ENCODE measurements at places on chromosomes 4 and X.

DNA sequence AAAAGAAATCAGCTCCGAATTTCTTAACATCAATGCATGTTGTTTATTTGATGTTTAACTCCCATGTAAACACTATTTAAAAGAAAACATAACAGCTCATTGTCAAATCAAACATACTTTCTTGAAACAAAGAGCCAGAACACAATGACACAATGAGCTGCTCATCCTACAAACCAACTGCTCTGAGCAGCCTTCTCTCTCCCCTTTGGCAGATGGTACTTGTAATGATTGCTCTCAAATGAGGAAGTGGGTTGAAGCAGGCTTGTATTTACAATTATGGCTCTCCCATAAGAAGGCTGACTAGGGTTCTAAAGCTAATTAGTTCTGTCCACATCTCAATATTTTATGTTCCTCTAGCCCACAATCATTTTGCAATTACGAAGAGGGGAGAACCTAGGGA, 637.8 kb upstream of the ADGRL3 start:
- no peak for DNase-seq

GRCh38 chrX:12439416-12439815, 301.1 kb downstream of the FRMPD4 start:
- no peak for DNase-seq

DNA sequence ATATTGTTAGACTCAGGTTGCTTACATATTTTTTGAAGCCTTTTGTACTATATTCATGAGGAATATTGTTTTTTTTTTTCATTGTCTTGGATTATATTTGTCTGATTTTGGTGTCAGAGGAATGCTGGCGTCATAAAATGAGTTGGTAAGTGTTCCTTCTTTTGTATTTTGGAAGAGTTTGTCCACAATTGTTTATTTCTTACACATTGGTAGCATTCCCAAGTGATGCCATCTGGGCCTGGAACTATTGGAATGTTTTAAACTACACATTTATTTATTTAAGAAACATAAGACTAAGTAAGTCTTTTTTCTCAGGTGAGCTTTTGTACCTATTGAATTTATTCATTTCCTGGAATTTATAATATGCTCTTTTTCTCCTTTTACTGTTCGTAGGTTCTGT, 107.6 kb downstream of the LARP1B start:
- no peak for DNase-seq

GRCh38 chr4:134533068-134533467, 331.5 kb upstream of the PABPC4L start:
- no peak for DNase-seq

DNA sequence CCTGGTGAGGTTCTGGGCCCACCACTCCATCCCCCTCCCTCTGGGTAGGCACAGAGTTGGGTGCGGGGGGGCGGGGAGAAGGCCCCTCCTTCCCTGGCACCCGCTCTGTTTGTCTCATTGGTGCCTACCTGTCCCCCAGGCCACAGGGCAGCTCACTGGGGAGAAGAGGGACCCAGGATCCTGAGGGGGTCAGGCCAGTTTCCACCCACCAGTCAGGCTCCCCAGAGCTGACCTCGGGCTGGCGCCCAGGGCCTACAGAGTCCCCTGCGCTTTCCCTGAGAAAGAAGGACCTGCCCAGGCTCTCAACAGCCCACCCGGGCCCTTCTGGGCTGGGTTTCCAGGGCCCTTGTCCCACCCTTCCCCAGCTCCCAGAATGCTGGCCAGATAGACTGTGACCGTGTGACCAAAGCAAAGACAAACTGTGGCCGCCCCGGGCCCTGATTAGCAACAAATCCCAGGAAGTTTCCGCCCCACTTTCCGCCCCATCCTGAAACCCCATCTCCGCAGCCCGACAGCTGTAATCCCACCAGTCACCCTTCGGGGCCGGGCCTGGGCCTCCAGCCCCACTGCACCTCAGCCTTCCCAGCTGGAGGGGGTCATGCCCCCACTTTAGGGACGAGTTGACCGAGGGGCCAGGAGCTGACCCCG, 33.8 kb upstream of the FGFR3 start:
- DNase-seq, result peak; percentile 32

DNA sequence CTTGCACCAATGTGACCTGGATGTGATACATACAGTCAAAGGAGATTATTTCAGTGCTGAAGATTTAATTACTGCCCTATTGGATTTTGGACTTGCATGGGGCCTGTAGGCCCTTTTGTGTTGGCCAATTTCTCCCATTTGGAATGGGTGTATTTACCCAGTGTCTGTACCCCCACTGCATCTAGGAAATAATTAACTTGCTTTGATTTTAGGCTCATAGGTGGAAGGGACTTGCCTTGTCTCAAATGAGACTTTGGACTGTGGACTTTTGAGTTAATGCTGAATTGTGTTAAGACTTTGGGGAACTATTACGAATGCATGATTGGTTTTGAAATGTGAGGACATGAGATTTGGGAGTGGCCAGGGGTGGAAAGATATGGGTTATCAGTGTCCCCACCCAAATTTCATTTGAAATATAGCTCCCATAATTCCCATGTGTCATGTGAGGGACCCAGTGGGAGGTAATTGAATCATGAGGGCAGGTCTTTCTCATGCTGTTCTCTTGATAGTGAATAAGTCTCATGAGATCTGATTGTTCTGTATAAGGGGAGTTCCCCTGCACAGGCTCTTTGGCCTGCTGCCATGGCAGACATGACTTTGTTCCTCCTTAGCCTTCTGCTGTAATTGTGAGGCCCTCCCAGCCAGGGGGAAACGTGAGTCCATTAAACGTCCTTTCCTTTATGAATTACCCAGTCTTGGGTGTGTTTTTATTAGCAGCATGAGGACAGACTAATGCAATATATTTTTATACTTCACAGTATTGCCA, 362.2 kb upstream of the SPANXN4 start:
- DNase-seq, result no peak

DNA sequence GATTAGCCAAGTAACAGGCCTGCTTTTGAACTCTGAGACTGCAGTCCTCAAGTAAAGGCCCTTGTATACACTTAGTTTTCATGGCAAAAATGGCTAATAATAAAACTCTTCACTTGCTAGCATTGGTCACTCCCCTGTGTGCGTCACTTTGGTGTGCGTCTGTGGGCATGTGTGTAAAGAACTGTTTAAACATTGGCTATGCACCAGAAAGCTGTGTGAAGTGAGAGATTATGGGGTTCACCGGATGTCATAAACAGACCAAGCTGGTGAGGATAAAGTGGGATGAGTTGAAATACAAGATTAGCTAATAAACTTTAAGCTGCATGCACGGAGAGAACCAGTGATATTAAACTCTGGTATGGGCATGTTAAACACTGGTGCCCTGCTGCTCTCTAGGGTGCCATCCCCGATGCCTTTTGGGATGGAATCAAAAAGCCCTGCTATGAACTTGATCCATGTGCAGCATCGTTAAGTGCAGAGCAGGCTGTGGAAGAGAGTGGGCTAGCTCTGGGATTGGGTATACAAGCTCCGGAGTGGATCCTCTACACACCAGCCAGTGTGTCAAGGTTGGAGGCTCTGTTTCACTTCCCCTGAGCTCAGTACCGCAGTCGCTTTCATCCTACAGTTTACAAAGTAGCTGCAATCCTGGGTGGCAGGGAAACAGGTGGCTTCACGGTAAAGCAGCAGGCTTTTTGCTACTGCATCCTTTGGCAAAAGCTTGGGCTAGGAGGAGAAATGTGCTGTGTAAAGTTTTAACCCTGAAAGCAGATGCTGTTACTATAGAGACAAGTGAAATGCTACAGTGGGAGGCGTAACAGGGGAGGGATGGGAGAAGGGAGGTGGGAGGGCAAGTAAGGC, 108.3 kb upstream of the SLC4A4 start:
- no peak for DNase-seq

- DNase-seq, result no peak
Measured at GRCh38 chrX:105116486-105116885, 104.0 kb downstream of the TEX13A start.
